ENCODE measurements at places on chromosomes 2 and 18.

DNA sequence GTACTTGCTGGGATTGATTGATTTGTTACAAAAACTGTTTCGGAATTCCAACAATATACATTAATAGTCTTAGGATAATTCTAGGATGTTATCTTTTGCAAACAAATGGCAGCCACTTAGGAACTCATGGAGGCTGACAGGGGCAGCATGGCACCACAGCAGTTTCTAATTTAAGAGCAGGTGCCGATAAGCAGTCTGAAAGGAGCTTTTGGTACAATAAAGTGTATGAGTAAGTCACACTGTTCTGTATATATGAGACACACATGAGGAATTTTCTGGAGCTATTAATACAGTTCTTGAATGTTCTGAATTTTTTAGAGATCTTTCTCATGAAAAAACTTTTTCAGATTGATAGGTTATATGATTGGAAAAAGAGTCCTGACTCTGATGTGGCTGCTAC, 52.2 kb downstream of the EIF5B start:
- H3K27me3 ChIP-seq: no peaks in the 10 kb centered on the region
- no peak for DNase-seq
- peaks cover 9% of the 10 kb centered on the region for H3K36me3 ChIP-seq
- H3K4me1 ChIP-seq: no peaks in the 10 kb centered on the region
- H3K27ac ChIP-seq: no peak overlapping the region
- H3K4me3 ChIP-seq: no peak overlapping the region

DNA sequence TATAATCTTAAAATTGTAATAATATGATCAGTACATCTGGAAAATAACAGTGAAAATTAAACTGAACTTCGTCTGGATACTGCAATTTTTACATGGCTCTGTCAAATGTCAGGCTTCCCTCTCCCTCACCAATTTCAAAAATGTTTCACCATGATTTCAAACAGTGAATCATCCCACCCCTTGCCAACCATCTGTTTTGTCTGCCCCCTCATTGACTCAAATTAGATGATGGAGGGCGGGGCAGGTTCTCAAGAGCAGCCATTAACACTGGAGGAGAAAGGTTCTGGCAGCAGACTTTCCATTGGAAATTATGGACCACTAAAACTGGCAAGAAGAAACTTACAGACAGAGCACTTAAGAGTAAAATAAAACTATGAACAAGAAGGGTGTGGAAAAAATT, 1195.7 kb upstream of the ZEB2 start:
- no peak for DNase-seq
- H3K27me3 ChIP-seq: no peaks in the 10 kb centered on the region
- no peak overlapping the region for H3K4me3 ChIP-seq
- no peaks in the 10 kb centered on the region for H3K4me1 ChIP-seq

GRCh38 chr2:150520033-150520432, 32.6 kb upstream of the RND3 start:
- no peaks in the 10 kb centered on the region for H3K36me3 ChIP-seq
- no peaks in the 10 kb centered on the region for H3K4me1 ChIP-seq
- DNase-seq: no peak
- H3K27me3 ChIP-seq: no peaks in the 10 kb centered on the region
- no peak overlapping the region for H3K4me3 ChIP-seq

DNA sequence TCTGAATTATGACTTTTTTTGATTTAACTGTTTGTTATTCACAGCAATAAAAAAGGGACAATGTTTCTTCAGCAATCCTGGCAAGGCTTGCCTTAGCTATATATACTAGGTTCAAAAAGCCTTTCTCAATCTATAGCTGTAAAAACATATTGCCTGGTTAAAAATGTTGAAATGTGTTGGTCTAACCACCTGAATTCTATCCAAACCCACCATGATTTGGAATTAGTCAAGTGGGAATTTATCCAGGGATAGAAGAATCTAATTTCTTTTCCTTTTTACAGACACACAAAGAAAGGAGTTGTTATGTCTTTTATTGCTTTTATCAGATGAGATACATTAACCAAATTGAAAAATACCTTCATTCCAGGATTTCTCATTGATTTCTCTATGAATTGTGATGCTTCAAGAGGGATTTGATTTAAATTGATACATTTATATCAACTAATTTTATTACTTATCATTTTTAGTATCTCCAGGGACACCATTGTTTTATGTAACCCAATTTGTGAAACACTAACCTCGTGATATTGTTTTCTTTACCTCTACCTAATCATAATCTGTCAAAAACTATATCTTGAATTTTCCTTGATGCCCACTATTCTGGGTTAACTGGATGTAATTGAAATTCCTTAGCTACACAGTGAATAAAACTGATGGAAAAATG, 88.1 kb downstream of the LRP1B start:
- no peak overlapping the region for H3K4me3 ChIP-seq
- DNase-seq: no peak
- H3K36me3 ChIP-seq: no peaks in the 10 kb centered on the region
- no peaks in the 10 kb centered on the region for H3K27me3 ChIP-seq
- no peak overlapping the region for H3K27ac ChIP-seq

- no peak overlapping the region for H3K27ac ChIP-seq
- peaks cover 3% of the 10 kb centered on the region for H3K36me3 ChIP-seq
- DNase-seq: no peak
- H3K4me1 ChIP-seq: peaks cover 32% of the 10 kb centered on the region
- no peak overlapping the region for H3K4me3 ChIP-seq
Observed at GRCh38 chr2:95333888-95334338, 36.8 kb downstream of the KCNIP3 start.

DNA sequence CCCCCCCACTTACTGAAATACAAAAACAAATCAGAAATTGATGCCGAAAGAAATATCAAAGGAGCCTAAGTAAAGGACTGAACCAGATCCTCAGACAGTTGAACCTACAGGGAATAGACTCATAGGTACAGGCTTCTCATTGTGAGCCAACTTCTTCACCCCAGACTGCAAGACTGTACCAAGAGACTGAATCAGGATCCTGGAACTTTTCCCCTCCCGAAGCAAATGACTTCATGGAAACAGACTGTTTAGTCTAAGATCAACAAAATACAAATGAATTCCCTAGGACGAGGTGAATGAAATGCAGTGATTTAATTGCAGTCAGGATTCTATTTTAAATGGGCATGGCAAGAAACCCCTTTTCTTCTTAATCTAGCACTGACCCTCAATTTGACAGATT, 53.6 kb upstream of the RNF152 start:
- no peak for DNase-seq
- H3K36me3 ChIP-seq: no peaks in the 10 kb centered on the region
- H3K4me1 ChIP-seq: peaks cover 4% of the 10 kb centered on the region
- H3K27ac ChIP-seq: no peak overlapping the region

GRCh38 chr18:10379522-10379921, 74.9 kb upstream of the APCDD1 start:
- no peak overlapping the region for H3K4me3 ChIP-seq
- H3K4me1 ChIP-seq: peaks cover 15% of the 10 kb centered on the region
- DNase-seq: no peak
- H3K27ac ChIP-seq: no peak overlapping the region

DNA sequence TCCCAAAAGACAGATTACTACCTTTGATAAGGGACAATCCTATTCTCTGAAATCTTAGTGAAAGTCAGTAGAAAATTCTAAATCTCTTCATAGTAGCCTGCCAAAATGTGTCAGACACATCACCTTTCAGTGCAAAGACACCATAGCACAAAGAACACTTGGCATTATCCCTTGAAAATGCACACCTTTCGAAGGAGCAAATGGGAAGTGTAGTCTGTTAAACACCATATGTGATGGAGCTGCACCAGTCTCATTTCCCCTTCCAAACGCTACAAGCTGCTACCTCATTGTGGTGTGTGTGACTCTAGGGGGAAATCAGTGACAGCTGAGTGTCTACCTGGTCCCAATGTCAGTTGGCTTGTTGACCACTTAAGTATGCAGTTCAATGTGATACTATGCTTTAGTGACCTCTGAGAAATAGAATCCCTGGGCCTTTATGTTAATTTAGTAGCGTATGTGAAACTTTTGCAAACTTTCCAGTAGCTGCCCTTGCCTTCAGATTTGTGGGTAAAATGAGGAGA, 551.7 kb downstream of the ARHGAP15 start:
- H3K4me3 ChIP-seq: no peak overlapping the region
- no peak for DNase-seq
- H3K27me3 ChIP-seq: no peaks in the 10 kb centered on the region

DNA sequence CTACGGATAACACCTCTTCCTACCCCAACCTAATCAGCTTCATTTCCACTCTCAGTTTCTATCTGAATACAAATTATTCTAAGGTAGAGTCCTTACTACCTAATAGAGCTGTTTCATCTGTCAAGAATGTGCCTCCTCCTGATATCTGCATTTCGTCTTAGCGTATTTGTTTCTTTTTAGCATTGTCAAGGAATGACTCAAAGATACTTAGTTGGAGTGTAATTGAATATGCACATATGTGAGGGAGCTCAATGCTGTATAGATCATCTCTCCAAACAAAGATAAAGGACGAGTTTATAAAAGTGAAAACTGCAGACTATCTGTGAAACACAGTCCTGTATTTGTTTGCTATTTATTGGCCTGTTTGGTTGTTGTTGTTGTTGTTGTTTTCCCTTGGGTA, 2059.4 kb upstream of the CELF4 start:
- H3K36me3 ChIP-seq: no peaks in the 10 kb centered on the region
- no peak overlapping the region for H3K27ac ChIP-seq
- no peaks in the 10 kb centered on the region for H3K4me1 ChIP-seq
- H3K27me3 ChIP-seq: no peaks in the 10 kb centered on the region
- no peak overlapping the region for H3K4me3 ChIP-seq

GRCh38 chr2:176398243-176399073, 129.2 kb downstream of the MTX2 start:
- no peaks in the 10 kb centered on the region for H3K27me3 ChIP-seq
- DNase-seq: no peak
- H3K27ac ChIP-seq: no peak overlapping the region
- H3K36me3 ChIP-seq: no peaks in the 10 kb centered on the region

DNA sequence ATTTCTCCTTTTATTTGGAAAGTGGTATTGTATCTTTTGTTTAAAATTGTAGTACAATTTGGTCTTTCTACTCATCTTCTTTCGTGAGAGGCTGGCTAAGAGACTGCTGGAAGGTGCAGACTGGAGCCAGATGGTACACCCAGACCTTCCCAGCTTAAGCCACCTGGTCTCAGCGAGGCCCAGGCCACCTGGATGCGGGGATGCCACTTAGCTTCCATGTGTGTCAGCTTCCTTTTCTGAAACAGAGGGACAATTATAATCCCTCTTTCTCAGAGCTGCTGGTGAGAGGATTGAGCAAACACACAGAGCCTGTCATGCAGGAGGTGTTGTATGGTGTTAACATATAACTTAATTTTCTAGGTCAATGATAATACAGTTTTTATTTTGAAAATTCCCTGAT, 17.4 kb downstream of the FARP2 start:
- H3K36me3 ChIP-seq: peaks cover 11% of the 10 kb centered on the region
- peaks cover 5% of the 10 kb centered on the region for H3K4me1 ChIP-seq
- DNase-seq: no peak

GRCh38 chr2:236636261-236636660, 66.6 kb downstream of the ACKR3 start:
- no peaks in the 10 kb centered on the region for H3K36me3 ChIP-seq
- no peaks in the 10 kb centered on the region for H3K27me3 ChIP-seq
- H3K27ac ChIP-seq: no peak overlapping the region
- H3K4me1 ChIP-seq: peaks cover 22% of the 10 kb centered on the region
- no peak overlapping the region for H3K4me3 ChIP-seq
- no peak for DNase-seq

DNA sequence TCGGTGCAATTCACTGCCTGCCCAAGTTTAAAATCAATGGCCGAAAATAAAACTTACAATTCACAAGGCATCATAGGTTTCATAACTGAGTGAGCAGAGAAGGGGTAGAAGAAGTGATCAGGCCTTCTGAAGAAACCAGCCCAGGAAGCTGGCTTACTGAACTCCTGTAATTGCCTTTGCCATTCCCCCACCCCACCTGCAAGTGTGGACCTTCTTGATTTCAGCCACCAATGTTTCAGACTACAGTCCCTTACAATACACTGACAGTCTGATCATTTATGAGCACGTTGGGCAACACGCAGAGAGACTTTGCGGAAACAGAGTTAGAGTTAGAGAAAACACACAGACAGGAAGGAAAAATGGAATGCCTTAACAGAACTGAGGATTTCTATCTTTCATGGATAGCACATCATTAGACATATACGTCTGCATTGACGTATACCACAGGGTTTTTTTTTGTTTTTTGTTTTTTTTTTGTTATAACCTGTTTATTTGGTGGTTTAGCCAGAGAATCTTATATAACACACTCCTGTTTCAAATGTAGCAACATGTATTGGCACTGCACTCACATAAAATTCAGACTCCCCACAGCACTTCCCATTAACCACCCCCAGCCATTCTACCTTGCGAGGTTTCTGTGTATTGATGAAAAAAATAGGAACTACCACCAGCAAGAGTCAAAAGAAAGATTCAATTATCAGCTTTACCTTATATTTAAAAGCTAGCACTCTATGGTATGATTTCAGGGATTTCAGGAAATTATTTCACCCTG, 126.4 kb downstream of the CACNB4 start:
- H3K4me1 ChIP-seq: peaks cover 6% of the 10 kb centered on the region
- no peaks in the 10 kb centered on the region for H3K27me3 ChIP-seq
- H3K27ac ChIP-seq: peak overlapping the region; percentile 72
- DNase-seq: peak; percentile 59
- no peaks in the 10 kb centered on the region for H3K36me3 ChIP-seq
- peak overlapping the region; percentile 49 for H3K4me3 ChIP-seq

- H3K36me3 ChIP-seq: no peaks in the 10 kb centered on the region
- no peaks in the 10 kb centered on the region for H3K27me3 ChIP-seq
- no peaks in the 10 kb centered on the region for H3K4me1 ChIP-seq
- no peak overlapping the region for H3K4me3 ChIP-seq
Observed at GRCh38 chr2:171389780-171390179, 44.0 kb downstream of the METTL8 start.

DNA sequence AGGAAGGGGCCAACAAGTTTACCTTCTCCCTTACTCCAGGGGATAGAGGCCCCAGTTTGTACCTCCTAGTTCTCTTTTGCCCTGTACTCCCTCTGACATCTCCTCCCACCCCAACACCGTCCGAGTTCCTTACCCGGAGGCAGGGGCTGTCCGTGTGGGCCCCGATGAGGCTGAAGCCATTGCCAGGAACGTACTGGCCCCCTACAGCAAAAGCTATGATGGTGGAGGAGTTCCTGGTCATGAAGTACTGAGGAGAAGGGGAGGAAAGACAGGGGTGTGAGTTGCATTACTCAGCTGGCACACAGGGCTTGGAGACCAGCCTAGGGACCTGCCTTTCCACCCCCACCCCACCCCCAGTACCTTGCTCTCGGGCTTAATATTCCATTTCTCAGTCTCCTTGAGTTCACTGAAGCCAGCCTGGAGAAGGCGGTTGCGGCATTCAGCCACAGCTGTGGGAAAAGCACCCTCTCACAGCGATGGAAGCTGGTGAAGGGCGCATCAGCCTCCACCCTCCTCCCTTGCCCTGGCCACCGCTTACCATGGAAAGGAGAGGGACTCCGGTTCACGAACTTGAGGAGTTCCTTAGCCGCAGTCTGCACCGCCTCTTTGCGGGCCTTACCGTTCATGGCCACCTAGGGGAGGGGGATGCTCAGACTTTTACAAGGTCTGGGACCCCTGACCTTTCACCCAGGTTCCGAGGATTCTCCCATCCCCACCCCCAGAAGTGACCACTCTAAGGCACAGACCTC, 1.0 kb downstream of the DNPEP start:
- H3K27me3 ChIP-seq: no peaks in the 10 kb centered on the region
- DNase-seq: no peak
- peak overlapping the region; percentile 92 for H3K27ac ChIP-seq
- peaks cover 20% of the 10 kb centered on the region for H3K4me1 ChIP-seq

All from spinal cord (tissue), 10 donors.